ENCODE measurements at places on chromosomes 1 and 21. TPM values are rescaled to one million over a fixed set of nuclear protein-coding genes. Genes with fewer than 3 reads are reported as not detected.

The PALMD gene
- 0.32 TPM for total RNA-seq

GRCh38 chr1:172753964-172754363 lies 95.1 kb downstream of the FASLG start:
- no peak for DNase-seq

- no peak for DNase-seq
Measured at GRCh38 chr1:50976111-50976889, 6.3 kb downstream of the CDKN2C start.

DNA sequence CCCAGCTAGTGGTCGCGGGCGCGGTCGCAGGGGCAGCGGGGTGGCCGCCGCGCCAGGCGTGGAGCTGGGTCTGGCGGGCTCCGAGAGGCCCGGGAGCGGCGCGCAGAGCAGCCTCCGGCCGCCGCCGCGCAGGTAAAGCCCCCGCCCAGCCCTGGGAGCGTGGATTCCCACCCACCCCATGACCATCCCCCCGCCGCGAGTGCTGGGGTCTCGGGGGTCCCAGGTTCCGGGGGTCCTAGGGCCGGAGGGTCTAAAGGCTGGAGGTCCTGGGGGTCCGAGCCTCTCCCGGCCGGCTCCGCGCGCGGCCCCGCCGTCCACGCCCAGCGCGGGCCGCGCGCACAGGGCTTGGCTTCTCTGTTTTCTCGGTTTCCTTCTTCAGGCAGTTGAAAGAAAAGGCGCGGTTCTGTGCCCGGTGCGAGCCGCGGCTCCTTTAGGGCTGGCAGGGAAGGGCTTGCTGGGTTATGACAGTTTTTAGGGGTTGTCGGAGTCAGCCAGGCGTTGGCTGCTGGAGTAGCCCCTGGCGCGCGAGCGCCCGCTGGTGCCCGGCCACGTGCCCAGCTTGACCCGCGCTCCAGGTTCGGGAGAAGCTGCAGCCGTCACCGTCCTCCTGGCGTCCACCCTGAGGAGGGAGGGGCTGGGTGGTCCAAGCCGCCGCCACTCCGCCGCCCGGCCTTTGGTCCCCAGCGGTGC lies 359 bp downstream of the LRRC3 start:
- no peak for DNase-seq

The TCEA3 gene
- total RNA-seq = 10.0 TPM

The DAP3 gene
- 106 TPM for total RNA-seq
